ENCODE measurements at places on chromosomes 7 and 10.

DNA sequence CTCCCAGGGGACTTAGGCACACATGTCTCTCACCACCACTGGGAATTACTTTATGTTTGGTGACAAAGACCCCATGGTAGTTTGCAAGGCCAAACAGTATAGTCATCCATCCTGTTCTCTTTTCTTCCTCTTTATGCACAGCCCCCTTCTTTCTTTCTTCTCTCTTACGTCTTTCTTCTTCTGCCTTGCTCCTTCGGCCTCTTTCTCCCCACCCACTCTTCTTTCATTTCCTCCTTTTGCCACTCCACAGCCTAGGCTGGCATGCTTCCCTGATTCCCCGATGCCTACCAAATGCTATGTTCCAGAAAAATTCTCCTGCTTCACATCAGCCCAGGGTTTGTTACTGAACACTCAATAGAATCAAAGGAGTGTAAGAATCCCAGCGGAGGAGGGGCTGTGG, 62.4 kb upstream of the MKLN1 start:
- DNase-seq = no peak

GRCh38 chr7:25859412-25860274, 292.4 kb upstream of the NFE2L3 start:
- no peak for DNase-seq

- DNase-seq = no peak
These were observed 35.9 kb upstream of the SEMA3A start for GRCh38 chr7:84230491-84230890.

- no peak for DNase-seq
These were observed 84.5 kb upstream of the WNT16 start for GRCh38 chr7:121244120-121244870.

DNA sequence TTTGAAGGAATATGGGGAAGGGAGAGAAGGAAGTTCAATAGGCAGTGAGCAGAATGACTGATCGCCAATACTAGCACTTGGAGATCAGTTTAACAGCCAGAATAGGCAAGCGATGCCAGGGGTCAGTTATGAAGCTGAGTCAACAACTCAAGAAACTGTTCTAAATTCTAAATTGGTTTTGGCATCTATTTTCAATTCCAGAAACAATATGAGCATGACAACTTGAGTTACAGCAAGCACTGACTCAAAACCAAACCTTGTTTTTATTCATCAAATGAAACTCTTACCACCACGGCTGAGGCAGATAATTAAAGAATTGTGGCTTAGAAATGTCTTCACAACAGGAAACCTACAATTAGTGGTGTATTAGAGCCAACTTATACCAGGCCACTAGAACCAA, 180.5 kb upstream of the ASAH2 start:
- no peak for DNase-seq

Data from activated T-cell treated with anti-CD3 and anti-CD28 coated beads for 1 hour (primary cell).